ENCODE measurements at places on chromosomes 2 and 18.
A peak's percentile ranks its signal among the peaks of the same experiment; 100 is the strongest.

DNA sequence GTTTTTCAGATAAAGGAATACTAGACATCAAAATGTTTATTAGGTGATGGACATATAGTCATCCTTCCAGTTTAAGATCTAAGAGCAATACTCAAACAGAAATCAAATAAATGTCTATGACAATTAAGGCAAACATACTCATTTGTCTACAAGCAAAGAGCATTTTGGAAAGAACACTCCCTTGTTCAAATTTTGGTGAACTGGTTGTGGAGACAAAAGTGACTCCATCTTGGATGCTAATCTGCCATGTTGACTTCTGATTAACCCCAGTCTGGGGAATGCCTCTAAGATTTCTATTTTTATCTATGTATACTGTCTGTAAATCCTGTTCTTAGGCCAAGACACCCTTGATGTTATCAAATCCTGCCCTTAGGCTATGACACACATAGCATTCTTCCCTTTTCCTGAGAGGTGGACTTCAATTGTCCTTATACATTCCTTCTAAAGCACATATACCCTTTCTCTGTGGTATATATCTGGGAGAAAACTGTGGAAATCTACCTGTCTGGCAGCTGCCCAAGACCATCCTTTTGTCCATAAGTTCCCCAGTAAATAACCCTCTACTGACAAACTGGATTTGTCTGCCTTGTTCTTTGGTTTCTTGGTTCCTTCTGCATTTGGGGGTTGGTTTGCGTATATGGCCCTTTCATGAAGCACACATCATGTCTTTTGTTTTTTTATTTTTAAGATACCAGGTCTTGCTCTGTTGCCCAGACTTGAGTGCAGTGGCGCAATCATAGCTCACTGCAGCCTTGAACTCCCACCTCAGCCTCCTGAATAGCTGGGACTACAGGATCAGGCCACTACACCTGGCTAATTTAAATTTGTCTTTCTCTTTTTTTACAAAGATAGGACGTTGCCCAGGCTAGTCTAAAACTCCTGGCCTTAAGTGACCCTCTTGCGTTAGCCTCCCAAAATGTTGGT is 12.5 kb upstream of the PLEKHM3 start:
- no peak for DNase-seq

DNA sequence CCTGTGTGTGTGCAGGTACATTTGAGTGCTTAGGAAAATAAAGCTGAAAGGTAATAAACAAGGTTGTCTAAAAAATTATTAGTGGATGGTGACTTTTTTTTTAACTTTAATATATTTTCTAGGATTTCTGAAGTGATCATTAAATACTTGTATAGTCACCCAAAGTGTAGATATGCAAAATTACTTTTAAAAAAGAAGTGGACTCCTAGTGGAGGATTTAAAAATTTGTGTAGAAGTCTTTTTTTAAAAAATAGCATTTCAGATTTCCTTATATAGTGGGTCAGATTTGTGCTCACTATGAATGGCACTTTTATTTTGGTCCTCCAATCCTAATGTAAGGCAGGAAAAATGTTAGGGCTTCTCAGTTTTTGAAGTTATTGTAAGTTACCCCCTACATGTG is 3.9 kb downstream of the GORASP2 start:
- DNase-seq = no peak

DNA sequence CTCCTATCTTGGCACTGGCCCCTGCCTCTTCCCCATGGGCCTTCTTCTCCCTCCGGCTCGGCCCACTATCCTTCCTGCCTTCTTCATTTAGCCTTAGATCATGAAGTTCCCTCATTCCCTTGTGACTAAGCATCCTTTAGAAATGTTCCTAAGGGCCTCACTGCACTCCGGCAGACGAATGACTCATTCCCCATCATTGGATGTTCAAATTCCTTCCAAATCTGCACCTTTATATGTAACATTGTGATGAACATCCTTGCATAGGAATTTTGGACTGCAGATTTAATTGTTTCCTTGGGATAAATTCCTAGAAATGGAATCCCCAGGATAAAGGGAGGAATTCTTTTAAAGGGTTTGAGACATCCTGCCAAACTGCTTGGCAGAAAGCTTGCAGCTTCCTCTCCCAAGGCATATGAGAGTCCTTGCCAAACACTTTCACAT is 19.0 kb downstream of the CRACDL start:
- peak; percentile 72 for DNase-seq

DNA sequence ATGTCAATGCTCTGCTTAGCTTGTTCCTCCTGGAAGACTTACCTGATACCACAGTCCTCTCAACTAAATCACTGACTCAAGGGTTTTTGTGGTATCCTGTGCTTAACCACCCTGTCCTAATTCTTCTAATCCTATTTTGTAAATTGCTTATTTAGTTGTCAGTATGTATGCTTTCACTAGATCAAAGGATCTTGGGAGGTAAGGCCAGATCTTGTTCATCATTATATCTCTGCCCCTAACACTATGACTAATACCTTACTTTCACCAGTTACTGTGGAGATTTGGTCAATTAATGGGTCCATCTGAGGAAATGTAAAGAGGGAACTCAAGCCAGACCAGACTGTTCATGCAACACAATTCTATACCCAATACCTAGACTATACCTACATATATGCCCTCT is 203.2 kb downstream of the GULP1 start:
- DNase-seq = no peak

DNA sequence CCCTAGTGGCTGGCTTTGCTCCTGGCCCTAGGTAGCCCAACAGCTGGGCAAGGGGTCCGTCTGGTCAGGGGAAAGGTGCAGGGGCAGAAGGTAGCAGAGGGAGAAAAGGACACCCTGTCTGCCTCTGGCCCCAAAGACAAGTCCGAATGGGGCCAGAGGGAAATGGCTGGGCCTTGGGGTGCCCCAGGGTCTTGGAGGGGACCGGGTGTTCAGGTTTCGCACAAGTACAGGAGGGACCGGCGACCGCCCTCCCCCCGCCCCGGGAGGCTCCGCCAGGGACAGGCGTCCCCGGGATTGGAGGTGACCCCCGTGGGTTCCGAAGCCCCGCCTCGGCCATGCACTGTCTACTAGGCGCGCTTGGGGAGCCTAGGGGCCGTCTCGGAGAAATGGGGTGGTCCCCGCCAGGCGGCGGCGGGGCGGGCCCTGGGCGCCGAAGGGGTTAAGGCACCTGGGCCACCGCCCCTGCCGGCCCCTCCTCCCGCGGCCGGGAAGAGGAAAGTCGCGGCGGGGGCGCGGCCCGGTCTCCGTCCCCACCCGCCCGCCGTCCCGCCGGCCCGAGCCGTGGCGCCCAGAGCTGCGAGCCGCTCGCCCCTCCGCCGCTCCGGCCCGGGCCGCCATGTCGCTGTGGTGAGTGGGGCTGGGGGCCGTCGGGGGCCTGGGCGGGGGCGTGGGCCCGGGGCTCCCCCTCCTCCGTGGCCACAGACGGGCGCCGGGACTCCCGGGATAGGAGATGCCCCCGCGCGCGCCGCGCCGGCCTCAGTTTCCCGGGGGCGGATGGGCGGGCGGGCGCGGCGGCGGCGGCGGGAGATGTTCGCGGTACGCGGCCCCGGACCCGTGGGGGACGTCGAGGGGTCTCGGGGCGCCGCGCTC is at the start of gene B3GNT7:
B3GNT7 (plus strand) TSS at position 523 of the 870 bp plus-strand sequence; CDS start at position 617, 94 bp downstream.
- no peak for DNase-seq

GRCh38 chr2:88136817-88137216 is 9.0 kb upstream of the FABP1 start:
- DNase-seq = no peak

- DNase-seq = no peak
Measured at GRCh38 chr2:120481446-120482194, 135.7 kb downstream of the INHBB start.

DNA sequence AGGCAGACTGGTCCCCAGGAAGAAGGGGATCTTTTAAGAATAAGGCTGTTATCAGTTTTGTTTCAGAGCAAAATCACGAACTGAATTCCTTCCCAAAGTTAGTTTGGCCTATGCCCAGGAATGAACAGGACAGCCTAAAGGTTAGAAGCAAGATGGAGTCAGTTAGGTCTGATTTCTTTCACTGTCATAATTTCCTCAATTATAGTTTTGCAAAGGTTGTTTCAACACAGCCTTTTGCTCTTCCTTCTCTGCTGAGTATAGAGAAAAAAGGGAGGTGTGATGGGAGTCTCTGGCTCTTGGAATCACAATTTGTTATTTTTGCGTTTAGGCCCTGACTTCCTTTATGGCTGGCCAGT is 14.6 kb upstream of the KCNE4 start:
- DNase-seq = no peak

DNA sequence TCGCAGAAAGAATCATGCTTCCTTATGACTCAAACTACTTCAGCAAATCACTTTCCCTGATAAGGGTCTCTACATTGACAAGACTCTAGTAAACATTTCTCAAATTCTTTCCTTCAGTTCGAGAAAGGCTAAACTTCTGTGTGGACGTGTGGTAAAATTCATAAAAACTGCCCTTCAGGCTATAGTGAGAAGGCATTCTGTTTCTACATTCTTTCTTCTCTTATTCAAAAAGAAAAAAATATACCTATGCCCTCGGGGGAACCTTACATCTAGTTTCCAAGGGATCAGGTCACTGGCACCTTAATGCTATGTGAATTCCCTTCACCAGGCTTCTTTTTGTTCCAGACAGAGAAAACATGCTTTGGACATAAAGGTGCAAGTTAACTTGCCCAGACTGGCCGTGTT is 4.9 kb downstream of the VIT start:
- no peak for DNase-seq

DNA sequence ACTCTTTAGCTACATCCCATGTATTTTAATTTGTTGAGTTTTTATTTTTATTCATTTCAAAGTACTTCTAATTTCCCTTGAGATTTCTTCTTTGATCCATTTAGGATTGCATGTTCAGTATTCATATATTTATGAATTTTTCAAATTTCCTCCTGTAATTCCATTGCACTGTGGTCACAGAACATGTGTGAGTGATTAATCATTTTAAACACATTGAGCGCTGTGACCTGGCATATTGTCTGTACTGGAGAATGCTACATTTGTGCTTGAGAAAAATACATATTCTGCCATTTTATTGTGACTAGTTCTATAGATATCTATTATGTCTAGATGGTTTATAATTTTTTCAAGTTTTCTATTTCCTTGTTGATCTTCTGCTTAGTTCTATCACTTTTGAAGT is 353.7 kb downstream of the RAD51AP2 start:
- no peak for DNase-seq

DNA sequence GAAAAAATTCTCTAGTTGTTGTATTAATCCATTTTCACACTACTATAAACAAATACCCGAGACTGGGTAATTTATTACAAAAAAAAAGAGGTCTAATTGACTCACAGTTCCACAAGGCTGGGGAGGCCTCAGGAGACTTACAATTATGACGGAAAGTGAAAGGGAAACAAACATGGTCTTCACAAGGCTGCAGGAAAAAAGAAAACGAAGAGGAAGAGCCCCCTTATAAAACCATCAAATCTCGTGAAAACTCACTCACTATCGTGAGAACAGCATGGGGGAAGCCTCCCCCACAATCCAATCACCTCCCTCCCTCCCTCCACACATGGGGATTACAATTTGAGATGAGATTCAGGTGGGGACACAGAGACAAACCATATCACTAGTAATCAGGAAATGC is 61.7 kb upstream of the SPTBN1 start:
- DNase-seq = no peak

- no peak for DNase-seq
Measured at GRCh38 chr2:65407240-65407639, 25.2 kb downstream of the SPRED2 start.

DNA sequence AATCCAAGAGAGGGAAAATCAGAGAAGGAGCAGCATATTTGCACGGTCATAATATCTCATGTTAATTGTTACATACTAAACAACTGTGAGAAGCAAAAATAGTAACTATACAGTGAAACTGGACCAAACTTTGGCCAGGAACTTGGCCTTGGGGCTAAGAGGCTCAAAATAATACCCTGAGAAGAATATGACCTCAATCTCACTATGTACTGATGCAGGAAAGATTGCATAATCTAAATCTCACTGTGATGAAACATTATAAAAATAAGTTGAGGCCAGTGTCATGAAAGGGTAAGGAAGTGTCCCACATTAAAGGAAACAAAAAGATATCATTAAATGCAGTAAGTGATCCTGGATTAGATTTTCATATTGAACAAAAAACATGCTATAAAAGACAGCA is 36.5 kb downstream of the ZRANB3 start:
- no peak for DNase-seq

DNA sequence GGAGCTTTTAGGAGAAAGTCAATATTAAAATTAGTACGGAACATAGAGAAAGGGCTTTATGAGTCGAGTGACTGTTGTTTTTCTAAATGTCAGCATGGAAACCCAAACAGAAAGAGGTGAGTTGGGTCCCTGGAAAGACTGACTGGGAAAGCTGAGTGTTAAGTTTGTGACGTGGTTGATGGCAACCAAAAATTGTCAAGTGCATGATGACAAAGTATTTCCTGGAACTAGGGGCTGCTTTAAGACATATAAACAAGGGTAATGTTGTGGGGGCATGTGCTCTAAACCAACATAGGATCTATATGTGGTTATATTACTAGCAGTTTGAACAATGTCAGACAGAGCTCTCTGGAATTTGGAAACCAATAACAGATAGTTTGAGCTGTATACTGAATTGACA is 50.9 kb upstream of the GPD2 start:
- no peak for DNase-seq

- no peak for DNase-seq
Measured at GRCh38 chr18:56841836-56842235, 190.7 kb downstream of the WDR7 start.

GRCh38 chr2:181177376-181177775 is 197.0 kb downstream of the UBE2E3 start:
- DNase-seq = no peak

- DNase-seq = no peak
Measured at GRCh38 chr18:9724797-9725585, 16.9 kb downstream of the RAB31 start.

- DNase-seq = no peak
Measured at GRCh38 chr2:105822186-105822585, 77.5 kb downstream of the NCK2 start.

DNA sequence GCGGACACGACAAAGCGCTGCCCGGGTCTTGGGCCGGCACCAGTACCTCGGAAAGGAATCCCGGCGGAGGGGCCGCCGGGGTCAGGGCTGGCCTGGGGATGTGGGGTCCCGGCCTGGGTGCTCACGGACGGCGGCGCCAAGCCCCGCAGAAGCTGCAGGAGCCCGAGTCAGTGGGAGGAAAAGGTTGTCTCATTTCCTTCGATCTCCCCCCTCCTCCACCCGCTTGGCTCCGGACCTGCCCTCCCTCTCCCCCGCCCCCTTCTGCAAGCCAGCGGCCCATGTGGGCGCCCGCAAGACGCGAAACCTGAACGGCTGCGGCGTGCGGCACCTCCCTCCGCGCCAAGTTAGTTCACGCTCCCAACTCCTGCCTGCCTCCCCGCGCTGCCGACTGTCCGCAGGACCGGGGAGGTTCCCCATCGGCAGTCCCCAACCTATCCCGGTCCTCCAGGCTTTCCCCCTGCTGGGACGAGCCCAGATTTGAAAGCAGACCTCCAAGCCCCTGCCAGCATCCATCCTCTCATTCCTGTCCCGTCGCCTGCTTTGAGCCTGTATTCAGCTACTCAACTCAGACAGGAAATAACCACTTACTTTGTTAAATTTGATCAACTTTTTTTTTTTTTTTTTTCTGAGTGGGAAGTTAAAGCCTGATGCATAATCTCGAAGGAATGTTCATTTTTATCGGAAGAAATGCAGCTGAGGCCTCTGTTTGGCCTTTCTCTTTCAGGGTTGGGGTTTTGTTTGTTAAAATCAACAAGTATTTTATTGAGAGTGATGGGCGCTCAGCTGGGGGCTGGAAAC is at the start of gene EVA1A:
EVA1A (minus strand) TSS at position 172 of the 798 bp plus-strand sequence. CDS start 42,799 bp downstream, outside the sequence.
- no peak for DNase-seq

Measured in AG09309 (cell line).